ENCODE measurements at places on chromosomes 3 and 15.

GRCh38 chr3:55879901-55880331, 392.8 kb upstream of the WNT5A start:
- no peak for DNase-seq

DNA sequence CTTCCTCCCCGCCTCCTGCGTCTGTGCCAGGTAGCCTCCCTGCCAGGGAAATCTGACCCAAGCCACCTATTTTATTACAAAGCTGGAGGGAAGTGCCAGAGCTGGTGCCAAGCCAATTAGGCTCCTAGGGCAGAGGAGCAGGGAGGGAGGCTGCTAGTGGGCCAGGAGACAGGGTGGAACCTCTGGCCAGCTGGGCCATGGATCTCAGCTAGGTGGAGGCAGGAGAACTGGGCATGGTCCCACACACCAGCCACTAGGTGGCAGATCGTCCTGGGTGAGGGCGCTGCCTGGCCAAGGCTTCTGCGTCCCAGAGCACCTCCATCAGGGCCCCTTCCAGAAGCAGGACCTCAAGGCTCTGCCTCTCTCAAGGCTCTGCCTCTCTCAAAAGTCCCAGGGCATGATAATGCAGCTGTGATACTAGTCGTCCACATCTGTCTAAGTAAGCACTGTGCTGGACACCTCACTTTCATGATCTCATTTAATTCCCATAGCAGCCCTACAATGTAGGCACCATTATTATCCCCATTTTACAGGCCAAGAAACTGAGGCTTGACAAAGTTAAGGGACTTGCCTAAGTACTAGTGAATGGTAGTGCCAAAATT, 4.5 kb upstream of the RFT1 start:
- no peak for DNase-seq

DNA sequence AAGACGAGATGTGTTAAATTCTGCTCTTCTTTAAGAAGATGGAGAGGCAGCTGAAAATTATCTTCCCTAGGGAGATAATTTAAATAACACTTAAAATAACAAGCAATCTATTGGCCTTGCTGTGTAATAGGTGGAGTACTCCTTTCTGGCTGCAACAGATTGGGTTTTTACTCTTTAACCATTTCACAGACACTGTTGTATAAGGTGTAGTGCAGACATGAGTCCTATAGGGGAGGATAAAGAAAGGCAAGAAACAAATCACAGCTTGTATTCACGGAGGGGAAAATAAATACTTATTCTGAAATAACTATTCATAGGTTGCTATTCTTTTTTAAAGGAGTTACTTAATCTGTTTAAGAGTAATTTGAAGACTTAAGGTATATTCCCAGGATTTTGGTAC, 252.0 kb downstream of the ZPLD1 start:
- no peak for DNase-seq

- no peak for DNase-seq
Observed at GRCh38 chr3:4406746-4407568, 60.1 kb downstream of the SUMF1 start.

DNA sequence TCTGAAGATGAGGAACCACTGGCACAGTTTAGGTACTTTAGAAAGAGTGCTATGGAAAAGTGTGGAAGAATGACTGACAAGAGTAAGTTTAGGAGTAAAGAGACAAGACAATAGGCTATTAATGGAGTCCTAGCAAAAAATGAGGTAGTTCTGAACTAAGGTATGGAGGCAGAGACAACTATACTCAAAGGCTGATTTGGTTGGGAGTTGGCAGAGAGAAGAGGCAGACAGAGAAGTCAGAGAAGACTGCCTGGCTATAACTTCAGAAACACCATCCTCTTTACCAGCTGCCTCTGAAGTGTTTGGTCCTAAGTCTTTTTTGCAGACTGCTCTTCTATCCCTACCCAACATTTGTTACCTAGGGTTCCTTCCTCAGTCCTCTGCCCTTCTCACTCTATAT, 19.2 kb downstream of the DYNC1LI1 start:
- DNase-seq = no peak
